ENCODE measurements at places on chromosomes 5 and 9. TPM values are rescaled to one million over a fixed set of nuclear protein-coding genes. Genes with fewer than 3 reads are reported as not detected.

The GABRA6 gene
- total RNA-seq: not detected

The CD72 gene
- 13.1 TPM for total RNA-seq

DNA sequence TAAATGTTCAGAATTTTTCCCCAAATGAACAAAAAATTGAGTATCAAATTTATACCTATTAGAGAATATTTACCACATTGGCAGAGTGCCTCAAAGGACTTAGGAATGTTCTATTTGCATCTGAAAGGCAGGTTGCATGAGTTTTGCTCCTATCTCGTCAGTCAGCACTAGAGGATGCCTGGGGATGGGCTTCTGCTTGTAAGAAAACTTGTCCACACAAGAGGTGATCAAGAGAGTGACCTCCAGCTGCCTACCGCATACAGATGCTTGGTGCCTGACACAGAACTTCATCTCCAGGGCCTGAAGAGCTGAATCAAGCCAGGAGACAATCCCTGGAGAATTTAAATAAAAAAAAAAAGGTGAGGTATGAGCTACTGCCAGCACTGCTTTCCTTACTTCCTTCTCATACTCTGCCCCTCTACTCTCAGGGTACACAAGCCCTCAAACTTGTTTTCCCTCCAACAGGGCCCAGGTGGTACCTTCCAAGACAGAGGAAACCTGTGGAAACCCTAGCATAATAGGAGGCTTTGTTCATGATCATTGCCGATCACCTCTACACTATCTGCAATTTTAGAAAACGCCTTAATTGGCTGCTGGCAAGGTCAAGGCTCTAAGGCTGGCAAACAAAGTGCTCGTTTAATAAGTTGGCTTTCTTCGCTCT is 166.6 kb downstream of the ELAVL2 start:
- no peak for DNase-seq

DNA sequence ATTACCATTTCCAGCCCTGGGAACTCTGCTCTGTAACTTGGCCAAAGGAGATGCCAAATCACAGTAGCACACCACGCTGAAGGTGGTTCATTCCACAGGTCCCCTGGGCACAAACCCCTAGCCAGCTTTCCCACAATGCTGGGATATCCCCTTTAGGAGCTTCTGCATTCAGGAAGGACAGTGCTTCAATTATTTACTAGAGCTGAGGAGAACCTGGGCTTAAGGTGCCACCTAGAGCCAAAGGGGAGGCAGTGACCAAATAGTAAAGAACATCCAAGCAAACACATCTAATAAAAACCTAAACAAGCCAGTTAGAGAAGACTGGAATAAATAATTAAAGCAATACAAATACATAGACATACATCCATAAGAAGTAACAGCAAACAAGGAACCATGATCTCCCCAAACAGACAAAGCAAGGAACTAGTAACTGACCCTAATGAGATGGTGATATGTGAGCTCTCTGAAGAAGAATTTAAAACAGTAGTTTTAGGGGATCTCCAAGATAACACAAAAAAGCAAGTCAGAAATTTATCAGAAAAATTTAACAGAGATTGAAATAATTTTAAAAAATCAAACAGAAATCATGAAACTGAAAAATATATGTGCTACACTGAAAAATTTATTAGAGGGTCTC is 14.6 kb downstream of the KIF4B start:
- no peak for DNase-seq

DNA sequence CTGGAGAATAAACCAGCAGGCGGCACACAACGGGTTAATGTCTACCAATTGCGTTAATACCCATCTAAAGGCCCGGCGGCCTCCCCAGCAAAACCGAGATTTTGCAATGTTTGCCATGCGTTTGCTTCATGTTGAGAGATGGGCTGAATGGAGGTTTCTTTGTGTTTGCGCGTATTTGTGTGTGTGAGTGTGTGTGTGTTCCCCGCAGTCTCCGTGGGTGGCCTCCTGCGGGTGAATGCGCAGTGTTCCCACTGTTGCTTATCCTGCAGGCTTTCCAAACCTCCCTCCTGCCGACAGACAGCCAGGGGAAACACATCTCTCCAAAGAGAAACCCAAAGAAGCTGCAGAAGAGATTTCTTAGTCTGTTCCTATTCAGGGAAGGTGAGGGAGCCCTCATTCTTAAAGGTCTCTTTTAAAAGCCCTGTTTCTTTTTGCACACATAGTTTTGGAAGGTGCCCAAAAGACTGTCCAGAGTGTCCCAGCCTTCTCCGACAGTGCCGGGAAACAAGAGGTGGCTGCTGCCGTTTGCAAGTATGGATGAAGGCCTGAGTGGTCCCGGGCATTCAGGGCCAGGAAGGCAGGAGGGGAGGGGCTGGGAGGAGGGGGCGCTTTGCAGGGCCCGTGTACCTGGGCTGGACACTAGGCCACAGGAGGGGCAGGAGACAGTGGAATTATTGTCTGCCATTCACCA is 103.8 kb upstream of the ERCC6L2 start:
- DNase-seq: no peak

Data from activated CD8-positive, alpha-beta T cell treated with anti-CD3 and anti-CD28 coated beads for 36 hours (primary cell).